ENCODE measurements at places on chromosomes 4 and X.

GRCh38 chr4:7828011-7828720, 111.5 kb downstream of the AFAP1 start:
- no peak for DNase-seq

DNA sequence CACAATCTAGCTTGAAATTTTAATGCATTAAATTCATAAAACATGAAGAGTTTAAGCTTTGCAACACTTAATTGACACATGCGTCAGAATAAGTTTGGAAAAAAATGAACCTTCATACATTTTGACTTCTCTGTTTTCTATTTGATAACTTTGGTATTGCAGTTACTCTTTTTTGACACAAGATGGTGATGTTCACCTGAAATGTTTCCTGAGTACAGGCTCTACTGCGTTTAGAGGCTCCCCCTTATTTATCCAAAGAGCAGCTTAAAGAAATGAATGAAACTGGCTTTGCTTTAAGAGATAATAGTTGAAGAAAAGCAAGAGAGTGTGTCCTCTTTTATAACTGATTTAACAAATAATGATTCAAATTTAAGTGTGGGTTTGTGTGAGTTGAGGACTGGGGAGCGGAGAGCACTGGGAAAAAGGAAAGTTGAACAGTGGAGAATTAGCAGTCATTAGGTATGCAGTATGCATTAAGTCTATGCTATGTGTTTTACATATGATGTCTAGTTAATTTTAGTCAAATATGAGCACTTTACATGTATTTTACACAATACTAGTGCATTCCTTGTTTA, 180.6 kb upstream of the NUDT6 start:
- DNase-seq: no peak

GRCh38 chr4:164716901-164717300, 37.0 kb upstream of the SMIM31 start:
- no peak for DNase-seq

- DNase-seq: no peak
Observed at GRCh38 chrX:132409780-132410556, 78.9 kb downstream of the MBNL3 start.

DNA sequence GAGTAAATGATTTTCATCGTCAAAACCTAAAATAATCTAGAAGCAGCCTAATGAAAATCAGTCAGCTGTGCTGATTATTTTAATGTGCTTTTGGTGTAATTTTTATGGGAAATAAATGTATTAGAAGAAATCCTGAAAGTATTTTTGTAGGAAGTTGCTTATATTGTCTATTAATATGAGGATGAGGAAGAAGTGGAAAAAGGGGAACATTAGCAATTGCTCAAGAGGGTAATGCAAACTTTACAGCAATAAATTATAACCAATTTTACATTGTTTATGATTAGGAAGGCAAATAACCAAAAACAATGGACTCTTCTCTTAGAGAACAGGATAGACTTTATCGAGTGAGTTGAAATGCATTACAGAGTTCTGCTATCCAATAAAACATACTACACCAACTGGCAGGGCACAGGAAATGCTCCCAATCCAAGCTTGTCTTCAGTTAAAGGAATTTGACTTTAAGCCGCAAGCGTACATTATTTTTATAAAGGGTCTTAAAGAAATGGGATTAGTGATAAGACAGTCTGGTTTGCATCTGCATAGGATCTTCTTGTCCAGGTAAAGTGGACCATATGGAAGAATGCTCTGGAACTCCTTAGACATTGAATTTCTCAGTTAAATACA, 374.8 kb downstream of the PDGFC start:
- no peak for DNase-seq

GRCh38 chr4:91170768-91171167, 1043.6 kb downstream of the CCSER1 start:
- DNase-seq: no peak

- no peak for DNase-seq
Observed at GRCh38 chrX:146602246-146602645, 207.3 kb upstream of the CXorf51B start.

DNA sequence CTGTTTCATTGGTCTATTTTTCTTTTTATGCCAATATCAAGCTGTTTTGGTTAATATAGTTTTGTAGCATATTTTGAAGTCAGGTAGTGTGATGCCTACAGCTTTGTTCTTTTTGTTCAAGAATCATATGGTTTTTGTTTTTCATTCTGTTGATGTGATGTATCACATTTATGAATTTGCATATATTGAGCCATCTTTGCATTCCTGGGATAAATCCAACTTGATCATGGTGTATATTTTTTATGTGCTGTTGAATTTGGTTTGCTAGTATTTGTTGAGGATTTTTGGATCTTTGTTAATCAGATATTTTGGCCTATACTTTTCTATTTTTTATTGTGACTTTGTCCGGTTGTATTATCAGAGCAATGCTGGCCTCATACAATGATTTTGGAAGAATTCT, 74.8 kb downstream of the GPAT3 start:
- no peak for DNase-seq

GRCh38 chr4:188046657-188047056, 51.1 kb downstream of the ZFP42 start:
- no peak for DNase-seq

DNA sequence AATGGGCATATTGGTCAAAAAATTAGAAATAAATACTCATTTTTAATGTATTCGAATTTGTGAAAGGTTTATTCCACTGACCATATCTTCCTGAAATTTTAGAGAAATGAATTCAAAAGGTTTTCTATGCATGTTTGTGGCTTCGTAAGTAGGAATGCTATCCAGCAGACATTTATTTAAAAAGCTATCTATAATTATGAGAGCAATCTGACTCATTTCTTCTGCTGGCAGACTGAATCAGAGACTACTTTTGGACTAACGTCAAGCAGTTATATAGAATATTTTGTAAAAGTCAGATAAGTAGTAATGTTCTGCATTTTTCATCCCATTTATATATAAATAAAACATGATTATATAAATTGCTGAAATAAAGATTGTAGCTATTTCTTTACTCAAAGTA, 125.0 kb downstream of the SPCS3 start:
- no peak for DNase-seq

- DNase-seq: no peak
Observed at GRCh38 chrX:83529950-83530349, 21.9 kb downstream of the POU3F4 start.

GRCh38 chrX:135484641-135485289, 35.7 kb upstream of the INTS6L start:
- DNase-seq: no peak

- no peak for DNase-seq
Observed at GRCh38 chrX:153776120-153776599, 4.7 kb upstream of the SRPK3 start.
